ENCODE measurements at places on chromosomes 5 and 9.

DNA sequence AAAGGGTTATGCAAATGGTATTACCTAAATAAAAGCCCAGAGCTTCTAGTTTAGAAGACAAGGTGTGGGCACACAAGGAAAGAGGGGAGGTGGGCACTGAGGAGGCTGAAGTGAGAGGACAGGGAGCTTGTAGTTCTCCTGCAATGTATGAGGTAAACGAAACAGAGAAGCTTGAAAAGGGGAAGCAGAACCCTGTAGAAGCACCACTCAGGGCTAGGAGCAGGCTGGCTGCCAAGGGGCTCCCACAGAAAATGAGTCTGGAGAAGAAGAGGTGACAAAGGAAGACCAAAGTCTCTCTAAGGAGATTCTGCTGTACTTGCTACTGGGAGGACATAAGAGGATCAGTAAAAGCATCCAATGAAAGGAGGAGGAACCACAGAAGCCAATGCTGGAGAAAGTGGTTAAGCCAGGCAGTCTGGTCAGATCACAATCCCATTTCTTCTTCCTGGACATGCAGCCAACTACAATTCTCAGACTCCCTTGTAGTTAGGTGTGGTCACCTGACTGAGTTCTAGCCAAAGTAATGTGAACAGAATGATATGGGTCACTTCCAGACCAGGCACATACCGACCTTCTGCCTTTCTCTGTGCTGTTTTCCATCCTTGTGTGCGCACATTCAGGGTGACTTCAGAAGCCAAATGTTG is 174.5 kb upstream of the MAP3K1 start:
- DNase-seq = no peak

GRCh38 chr5:131609774-131610173 is 25.3 kb downstream of the RAPGEF6 start:
- DNase-seq = no peak

DNA sequence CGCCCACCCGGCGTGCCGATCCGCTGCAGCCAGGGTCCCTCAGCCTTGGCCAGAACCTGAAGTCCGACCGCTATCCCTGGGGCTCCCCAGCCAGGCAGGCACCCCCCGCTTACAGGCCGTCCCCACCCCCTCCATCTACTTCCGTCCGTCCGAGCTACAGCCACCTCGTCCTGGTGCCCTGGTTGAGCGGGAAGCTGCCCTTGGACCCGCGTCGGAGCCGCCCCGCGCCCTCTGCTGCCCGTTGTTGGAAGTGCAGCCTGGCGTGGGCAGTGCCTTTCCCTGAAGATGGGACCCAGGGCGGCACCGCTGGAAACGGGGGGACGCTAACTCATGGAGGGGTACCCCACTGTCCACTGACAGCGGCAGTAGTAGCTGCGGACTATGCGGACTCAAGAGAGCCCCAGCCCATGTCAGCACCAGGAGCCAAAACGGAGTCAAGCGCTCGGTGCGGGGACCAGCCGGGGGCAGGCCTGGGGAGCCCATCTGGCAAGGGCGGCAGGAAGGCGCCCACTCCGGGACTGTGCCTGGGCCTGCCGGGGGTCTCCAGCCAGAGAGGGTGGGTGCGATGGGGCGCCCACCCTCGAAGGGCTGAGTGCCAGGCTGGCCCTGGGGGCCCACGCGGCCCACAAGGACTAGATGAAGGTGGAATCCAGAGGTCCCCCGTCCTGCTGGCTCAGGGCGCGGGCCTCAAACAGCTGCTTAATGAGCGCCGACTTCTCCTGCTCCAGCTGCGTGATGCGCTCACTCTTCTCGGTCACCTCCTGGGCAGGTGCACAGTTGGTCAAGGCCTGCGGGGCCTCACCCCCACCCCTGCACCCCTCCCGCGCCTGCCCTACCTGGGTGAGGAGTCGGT is 6.1 kb downstream of the SAPCD2 start:
- peak; percentile 40 for DNase-seq

- peak; percentile 2 for DNase-seq
These were observed 242.1 kb downstream of the HCN1 start for GRCh38 chr5:45454114-45454513.

DNA sequence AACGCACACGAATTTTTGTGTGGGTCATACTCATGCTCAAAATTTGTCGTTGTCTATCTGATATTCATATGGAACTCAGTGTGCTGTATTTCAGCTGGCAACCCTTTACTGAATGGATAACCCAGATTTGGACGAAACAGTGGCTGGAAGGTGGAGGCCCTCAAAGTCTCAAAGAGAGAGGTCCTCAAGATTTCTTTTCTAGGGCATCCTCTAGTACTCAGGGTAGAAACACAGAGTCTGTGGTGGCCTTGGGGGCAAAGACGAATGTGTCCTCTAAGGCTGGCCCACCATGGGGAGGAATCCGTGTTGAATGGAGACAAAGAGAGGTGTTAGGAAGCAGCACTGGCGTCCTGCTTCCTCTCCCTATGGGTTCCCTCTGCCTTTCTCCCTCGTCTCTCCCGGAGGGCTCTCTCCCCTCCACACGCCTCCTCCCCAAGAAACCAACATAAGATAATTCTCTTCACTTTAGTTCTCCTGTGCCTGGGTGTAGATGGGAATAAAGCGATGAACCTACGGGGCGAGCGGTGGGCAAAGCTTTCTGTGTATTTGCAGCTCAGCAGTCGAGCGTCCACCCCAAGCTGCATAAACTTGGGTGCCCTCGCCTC is 333.7 kb downstream of the CWC27 start:
- peak; percentile 20 for DNase-seq

DNA sequence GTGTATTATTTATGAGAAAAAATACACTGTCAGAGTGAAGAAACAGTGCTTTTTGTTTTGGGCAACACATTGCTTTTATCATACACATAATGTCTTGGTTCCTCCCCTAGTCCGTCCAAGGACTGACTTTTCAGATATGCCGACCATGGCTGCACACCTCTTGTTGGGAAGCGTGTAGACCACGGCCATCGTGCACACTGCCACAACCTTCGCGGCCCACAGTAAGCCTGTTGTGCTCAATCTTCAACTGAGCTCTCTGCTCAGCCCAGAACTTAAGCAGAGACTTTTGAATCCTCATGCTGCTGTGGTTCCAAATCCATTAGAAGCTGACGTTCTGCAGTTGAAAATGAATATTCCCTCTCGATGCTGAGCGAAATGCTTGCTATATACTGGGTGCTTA is 157.6 kb upstream of the IRX2 start:
- no peak for DNase-seq

GRCh38 chr5:1867114-1867814 is 15.5 kb downstream of the IRX4 start:
- no peak for DNase-seq

DNA sequence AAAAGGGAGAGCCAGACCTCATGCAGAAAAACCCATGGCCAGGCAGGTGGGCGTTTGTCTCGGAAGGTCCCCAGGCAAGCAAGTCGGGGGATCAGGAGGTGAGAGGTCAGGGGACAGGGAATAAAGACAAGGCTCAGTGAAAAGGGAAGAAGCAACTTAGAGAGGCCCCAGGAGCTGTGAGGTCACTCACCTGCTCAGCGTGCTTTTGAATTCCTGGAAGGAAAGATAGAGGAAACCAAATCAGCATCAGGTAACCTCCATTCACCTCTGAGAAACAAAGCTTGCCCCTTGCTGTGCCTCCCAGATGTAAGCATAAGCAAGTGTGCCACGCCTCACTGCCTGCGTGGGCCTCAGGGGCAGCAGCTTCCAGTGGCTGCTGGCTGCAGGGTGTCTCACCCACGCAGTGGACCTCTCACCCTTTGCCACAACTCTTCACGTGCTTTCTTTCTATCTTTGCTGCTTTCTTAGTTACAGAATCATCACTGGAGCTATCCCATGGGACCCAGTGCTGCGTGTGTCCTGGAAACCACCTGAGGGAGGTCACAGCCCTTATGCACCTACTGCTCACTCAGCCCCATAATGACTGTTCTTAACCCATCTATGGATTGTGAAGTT is 6.0 kb downstream of the TRIM7 start:
- DNase-seq = no peak

DNA sequence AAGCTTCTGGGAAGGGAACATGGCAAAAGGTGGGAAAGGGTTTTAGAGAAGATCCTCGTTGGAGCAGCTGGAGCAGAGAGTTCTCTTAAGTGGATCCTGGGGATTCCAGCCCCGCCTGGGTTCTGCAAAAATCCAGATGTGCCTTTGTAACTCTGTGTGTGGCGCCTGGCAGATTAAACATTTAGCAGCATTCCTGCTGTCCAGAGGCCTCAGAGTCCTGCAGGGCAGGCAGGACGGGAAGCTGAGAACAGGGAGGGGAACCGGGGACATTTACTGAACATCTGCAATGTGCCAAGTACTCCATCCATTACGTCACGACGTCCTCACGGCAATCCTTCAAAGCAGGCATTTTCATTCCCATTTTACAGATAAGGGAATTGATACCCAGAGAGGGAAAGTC is 6.0 kb downstream of the EIF4E1B start:
- no peak for DNase-seq

DNA sequence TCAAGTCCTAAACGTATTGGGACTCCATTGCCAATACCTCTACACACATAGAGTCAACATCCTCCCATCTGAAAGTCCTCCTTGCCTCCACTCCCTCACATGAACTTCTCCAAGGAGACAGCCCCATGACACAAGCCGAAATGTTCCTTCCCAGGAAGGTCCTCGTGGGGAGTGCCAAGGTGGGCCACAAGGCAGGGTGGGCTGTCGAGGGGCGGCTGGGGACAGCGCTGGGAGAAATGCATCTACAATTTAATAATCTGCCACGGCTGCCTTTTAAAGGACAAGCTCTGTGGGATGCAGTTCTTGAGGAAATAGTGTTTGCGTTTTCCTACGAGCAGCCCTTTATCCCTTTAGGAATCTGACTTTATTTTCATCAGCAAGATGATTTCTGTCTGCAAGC is 138.7 kb downstream of the GABBR2 start:
- no peak for DNase-seq

DNA sequence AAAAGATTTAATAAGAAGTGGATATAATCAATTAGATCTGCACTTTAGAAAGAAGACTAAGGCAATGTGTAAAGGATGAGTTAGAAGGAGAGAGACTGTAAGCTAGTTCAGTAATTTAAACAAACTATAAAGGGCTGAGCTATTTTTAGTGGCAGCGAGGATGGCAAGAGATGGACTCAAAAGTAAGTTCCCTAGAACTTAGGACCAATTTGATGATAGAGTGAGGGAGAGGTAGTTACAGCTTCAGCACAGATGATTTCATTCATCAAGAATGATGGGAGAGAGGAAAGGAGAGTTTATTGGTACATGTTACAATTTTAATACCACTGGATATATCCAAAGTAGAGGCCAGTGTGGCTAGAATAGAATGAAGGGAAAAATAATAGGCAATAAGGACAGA is 19.1 kb downstream of the NADK2 start:
- DNase-seq = no peak

- DNase-seq = no peak
These were observed 216.0 kb upstream of the ANKRD55 start for GRCh38 chr5:56449071-56449640.

DNA sequence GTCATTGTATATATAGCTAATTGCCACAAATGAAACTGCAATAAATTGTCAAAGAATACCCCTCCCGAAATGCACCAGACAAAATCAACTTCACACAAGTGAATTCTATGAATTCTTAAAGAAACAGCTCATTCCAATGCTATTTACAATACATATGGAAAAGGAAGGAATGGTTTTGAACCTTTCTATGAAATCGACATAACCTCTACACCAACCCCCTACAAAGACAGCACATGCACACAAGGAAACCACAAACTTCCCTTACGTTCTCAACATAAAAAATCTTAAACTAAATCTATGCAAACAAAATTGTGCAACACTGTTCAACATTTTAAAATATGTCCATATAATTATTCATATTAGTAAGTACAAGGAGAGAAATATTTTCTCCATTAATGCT is 39.2 kb downstream of the MARCHF11 start:
- DNase-seq = no peak

DNA sequence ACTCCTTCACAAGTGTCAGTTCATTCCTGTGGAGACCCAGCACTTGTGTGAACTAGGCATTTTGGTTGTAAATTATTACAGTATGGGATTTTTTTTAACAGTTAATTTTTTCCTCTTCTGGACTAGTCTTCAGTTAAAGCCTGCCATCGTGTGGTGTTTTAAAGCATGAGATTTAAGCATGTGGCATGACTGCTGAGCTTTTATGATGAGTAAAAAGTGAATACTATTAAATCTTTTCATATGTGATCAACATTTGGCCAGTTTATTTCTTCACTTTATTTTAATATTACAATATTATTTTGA is 25.0 kb downstream of the LMNB1 start:
- peak; percentile 69 for DNase-seq

- DNase-seq = no peak
These were observed 45.0 kb upstream of the RAPGEF1 start for GRCh38 chr9:131784748-131785501.
